ENCODE measurements at places on chromosomes 2 and 18.

GRCh38 chr2:41933046-41933420 is 114.8 kb upstream of the PKDCC start:
- DNase-seq = no peak

GRCh38 chr2:103265521-103265920 is 503.7 kb downstream of the TMEM182 start:
- DNase-seq = no peak

- DNase-seq = no peak
Observed at GRCh38 chr2:103437161-103437560, 675.3 kb downstream of the TMEM182 start.

GRCh38 chr2:221836095-221836494 is 264.0 kb upstream of the EPHA4 start:
- no peak for DNase-seq

- DNase-seq = no peak
Observed at GRCh38 chr2:70746094-70746974, 21.7 kb downstream of the ADD2 start.

DNA sequence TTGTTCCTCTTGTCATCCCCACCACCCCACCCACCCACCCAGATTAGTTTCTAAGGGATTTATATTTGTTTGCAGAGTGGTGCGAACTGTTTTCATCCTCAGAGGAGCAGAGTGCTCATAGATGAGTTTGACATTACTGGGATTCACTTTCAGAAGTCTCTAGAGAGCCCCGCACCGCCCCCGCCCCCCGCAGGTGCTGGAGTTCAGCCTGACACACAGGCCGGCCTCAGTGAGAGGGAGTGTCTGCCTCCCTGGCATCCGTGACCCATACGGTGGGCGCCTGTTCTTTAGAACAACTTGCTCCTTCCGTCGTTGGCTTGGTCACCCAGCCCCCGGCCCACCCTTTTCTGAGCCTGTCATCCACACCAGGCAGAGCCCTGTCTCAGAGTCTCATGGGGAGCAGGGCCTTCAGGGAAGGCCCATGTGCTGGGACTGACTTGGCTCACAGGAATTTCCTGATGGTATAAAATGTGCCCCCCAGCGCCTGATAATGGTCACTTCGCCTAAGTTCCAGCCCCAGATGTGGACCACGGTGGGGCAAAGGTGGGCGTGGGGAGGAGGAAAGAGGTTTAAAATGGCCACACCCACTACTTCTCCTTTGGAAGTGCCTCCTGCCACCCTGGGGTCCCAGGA is 44.3 kb downstream of the HPCAL1 start:
- DNase-seq = no peak

Data from NCI-H2029 treated with DMSO at 0.1 percent for 48 hours (cell line).